ENCODE measurements at places on chromosomes 3 and 15.

GRCh38 chr3:114666623-114667022 lies 372.8 kb downstream of the TIGIT start:
- no peak for DNase-seq

DNA sequence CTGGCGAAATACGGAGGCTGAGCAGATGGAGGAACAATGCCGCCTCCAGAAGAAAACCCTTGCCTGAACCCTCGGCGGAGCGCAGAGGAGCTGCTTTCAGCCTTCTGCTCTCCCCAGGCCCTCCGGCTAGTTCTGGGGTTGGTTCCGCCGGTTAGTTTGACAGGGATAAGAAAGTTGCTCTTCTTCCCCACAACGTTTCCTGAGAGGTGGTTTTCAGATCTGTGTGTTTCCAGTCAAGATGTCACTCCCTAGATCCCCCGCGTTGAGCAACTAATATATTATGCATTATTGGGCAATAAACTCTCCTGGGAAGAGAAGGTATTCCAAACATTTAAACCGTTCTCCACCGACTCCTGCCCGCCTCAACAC lies 551 bp downstream of the NLGN1 start:
- DNase-seq = no peak

DNA sequence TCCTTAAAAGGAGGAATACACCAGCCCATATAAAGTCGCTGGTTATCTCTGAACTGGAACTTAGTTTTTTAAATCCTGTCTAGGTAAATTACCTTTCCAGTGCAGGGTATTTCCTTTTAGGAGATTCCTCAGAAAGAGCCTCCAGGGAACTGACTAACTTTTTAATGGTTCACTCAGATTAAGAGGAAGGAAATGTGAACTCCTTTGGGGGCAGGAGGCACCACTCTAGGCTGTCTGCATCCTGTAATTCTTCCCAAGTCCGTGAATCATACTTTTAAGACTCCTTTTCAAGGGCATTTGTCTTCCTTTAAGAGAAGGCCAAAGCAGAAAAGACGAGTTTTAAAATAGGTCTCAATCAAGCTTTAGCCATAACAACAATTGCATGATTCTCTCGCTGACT lies 871.2 kb upstream of the NR2F2 start:
- DNase-seq = no peak

GRCh38 chr15:78956937-78957336 lies 12.1 kb upstream of the CTSH start:
- no peak for DNase-seq

- no peak for DNase-seq
Measured at GRCh38 chr15:42035435-42035761, 14.6 kb upstream of the PLA2G4E start.

- no peak for DNase-seq
Measured at GRCh38 chr3:30401971-30402370, 204.4 kb upstream of the TGFBR2 start.

DNA sequence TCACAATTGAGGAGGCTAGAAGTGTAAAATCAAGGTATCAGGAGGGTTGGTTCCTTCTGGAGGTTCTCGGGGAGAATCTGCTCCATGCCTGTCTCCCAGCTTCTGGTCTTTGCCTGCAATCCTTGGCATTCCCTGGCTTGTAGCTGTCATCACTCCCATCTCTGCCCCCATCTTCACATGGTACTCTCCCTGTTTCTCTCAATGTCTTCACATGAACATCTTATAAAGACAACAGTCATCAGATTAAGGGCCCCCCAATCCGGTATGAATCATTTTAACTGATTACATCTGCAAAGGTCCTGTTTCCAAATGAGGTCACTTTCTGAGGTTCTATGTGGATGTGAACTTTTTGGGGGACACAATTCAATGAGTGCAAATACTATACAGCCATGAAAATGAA lies 113.0 kb upstream of the GALNT15 start:
- DNase-seq = no peak

DNA sequence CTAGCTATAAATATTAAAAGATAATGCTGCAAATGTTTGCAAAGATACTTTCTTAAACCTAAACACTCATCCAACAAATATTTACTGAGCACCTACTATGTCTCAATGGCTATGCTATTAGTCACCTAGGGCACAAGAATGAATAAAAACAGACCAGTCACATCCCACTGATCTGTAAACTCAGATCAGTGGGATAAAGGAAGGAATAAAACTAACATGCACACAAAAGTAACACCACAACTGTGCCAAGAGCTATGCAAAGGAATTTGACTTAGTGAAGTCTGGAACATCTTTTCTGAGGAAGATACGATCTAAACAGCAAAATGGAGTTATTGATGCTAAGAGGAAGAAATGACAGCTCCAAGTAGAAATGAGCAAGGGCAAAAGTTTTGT lies 56.6 kb downstream of the CBLB start:
- DNase-seq = no peak

DNA sequence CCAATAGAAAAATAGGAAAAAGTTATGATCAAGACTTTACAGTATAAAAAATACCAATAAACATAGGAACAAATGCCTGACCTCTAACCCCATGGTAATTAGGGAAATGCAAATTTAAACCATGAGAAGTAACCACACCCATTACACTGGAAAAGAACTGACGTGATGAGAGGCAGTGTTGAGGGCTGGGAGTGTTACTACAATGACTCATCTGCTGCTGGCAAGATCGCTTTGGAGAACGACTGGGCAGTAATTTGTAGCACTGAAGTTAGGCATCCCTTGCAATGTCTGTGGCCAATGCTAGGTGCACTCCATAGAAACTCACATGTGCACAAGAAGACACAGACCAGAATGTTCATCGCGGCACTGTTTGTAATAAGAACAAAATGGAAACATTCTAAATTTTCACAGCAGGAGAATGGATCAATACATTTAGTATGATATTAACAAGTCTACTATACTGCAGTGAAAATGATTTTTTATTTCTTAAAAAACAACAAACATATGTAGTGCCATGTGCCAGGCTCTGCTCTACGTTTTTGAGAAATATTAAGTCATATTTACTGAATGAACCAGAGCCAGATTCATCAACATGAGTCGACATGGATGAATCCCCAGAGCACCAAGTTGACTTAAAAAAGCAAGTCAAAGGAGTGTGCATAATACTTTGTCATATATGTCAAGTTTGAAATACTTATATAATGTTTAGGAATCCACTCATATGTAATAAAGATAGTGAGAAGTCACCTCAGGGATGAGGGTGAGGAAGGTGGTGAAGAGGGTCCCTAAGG lies 37.6 kb upstream of the EPHB3 start:
- DNase-seq = no peak

GRCh38 chr3:127351321-127351720 lies 63.5 kb upstream of the PRR20G start:
- no peak for DNase-seq

DNA sequence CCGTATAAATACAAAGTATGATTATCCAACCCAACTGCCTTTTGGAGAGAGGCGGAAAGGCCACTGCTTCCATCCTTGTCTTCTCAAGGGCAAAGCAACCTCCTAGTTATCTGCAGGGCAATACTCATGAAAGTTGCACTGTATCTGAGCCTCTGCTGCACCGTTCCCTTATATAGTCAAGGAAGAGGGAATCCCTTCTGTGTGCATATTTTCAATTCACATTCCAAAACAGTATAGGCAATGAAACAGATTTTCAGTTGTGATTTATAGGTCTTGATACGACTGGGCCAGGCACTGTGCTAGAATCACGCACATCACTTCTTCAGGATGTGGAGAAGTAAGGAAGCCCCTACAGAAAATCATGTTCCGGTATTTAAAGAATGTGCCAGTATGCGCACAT lies 455.7 kb downstream of the FOXP1 start:
- no peak for DNase-seq

GRCh38 chr15:65028921-65029735 lies at the start of gene MTFMT:
Gene MTFMT (minus strand): TSS chr15:65029639. CDS start chr15:65029613, 26 bp downstream.
- peak; percentile 86 for DNase-seq
